T-helper 17 cell (primary cell): ENCODE measurements at places on chromosomes 1 and 21.

DNA sequence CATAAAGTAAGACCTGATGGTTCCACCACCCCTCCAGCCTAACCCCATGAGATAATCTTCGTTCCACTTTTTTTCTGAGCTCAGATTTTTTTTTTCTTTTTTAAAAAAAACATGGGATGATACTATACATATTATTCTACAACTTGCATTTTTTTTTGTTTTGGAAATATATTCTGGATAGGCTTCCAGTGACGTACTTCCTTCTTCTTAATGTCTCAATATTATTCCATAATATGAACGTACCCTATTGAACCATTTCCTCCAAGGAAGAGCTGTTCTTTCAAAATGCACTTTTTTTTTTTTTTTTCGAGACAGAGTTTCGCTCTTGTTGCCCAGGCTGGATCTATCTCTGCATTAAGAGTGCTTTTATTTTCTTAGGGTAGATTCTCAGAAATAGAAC lies 1.5 kb downstream of the EDEM3 start:
- no peak for DNase-seq

DNA sequence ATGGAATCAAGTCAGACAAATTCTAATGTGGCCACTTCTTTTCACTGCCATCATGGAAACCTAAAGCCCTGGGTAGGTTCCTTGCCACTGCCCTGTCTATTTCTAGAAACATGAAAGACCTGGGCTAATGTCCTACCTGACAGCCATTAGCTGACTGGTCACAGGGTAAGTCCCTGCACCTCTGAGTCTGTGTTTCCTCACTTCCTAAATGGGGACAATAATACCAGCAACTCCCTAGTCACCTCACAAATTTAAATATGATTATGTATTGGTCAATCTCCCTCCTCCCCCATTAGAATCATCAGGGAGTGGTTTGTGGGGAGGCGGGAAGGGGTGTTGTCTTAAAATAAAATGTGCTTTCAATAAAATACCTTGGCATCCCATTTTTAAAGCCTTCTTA lies 2.2 kb downstream of the CREG1 start:
- no peak for DNase-seq

GRCh38 chr1:46194641-46195193 lies 3.5 kb downstream of the POMGNT1 start:
- DNase-seq: no peak

DNA sequence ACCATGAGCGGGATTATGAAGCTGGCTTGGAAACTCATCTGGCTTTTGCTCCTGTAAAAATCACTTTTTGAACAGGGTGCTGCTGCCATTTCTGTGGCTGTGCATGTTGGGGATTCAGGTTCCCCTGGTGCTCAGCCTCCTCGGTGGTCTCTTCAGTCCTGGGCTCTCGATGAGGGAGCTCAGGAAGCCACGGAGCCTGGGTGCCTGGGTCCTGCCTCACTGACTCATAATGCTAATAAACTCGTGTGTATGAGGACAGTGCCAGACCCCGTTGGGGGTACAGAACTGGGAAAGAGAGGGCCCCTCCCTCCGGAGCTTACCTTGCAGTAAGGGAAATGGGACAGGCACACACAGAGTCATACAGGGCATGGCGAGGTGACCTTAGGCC lies 5.8 kb downstream of the COQ8A start:
- DNase-seq: no peak

GRCh38 chr1:64956010-64956640 lies 10.2 kb downstream of the JAK1 start:
- DNase-seq: no peak

DNA sequence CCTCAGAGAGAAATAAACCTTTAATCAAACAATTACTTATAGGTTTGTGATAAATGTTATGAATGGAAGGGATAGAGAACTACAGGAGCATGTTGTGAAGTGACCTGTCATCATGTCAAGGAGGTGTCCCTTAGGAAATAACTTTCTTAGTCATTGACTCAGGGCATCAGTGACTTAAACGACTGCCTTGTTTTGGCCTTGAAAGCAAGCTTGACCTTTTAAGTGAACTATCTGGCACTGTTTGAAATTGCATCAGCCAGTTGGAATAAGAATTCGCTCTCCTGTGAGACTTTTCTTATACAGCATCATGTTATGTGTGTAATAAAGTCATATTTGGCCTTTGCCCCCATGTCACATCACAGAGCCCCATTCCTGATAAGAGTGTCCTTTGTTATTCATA lies 30.9 kb downstream of the LRRC8B start:
- DNase-seq: no peak

DNA sequence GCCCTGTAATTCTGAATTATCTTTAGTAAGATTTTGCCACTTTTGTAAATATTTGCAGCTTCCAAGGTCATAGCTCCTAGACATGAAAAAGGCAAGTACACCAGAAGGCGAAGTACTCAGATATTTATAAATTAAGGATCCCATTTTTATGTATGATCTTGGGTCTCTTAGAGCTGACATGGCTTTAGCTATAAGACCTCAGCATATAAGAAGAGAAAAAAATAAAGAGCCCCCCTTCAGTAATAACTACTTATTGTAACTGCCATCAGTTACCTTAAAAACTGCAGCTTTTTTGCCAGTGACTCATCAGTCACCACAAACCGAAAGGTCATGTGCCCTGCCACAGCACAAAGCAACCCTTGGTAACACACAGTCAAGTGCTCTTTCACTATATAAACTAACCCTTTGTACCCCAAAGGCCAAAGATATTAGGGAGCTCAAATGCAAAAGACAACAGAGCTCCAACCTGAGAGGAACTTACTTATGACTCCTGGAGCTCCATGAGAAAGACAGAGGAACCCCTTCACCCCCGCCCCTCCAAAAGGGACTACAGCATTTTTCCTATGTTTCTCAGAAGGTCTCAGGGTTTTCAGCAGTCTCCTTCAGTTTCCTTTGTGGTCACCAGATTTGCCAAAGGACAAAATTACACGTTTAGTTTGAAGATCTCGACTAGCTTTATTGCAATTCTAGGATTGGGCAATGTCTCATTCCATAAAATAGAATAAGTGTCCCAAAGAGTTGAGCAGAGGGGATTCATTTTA lies 219.8 kb upstream of the DUSP10 start:
- no peak for DNase-seq

DNA sequence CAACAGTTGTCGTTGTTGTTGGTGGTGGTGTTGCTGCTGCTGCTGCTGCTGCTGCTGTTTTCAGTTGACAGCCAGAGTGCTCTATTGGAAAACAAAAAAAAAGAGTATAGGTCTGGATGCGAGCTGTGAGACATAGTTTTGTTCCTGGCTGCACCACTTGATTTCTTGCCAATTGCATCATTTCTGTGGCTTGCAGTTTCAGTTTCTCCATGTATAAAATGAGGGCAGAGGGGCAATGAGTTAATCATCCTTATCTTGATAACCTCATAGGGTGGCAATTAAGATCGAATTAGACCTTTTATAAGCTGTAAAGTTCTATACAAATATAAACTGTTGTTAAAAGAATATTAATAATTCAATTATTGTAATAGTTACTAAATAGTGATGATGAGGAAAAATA lies 156.7 kb downstream of the DMRTA2 start:
- no peak for DNase-seq

DNA sequence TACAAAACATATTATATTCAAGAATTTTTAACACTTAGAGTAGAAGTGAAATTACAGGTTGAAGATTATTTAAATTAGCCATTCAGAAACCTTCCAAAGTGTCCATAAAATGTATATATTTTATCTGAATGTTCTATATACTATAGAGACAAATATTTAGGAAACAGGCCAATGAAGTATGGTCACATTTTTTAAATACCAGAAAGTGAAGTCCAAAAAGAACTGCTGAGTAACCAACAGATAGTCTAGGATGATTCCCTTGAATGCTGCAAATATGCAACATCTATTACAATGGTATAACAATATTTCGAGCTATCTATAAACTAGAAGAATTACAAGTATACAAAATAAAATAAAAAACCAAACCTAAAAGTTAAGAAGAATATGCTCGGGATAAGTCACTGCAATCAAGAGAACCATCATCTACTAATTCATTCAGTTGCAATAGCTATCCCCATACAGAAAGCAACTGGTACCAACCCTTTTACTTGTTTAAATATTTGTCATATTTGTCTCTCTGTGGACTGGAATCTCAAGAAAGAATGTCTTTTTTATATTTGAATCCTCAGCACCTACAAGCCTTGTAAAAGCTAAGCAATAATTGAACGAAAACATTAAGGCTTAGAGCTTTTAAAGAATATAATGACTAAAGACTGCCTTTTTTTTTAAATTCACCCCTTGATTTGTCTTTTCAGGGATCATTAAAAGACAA lies 8.1 kb downstream of the ODF2L start:
- DNase-seq: no peak

GRCh38 chr1:153791648-153792253 lies 16.5 kb downstream of the SLC27A3 start:
- no peak for DNase-seq

GRCh38 chr1:19353596-19353995 lies 41.5 kb downstream of the SLC66A1 start:
- no peak for DNase-seq

GRCh38 chr1:1035291-1035943 lies 15.5 kb downstream of the AGRN start:
- DNase-seq: no peak

- no peak for DNase-seq
Measured at GRCh38 chr1:51070011-51070410, 32.0 kb upstream of the C1orf185 start.

GRCh38 chr1:84757301-84757700 lies 67.0 kb upstream of the SSX2IP start:
- DNase-seq: no peak

GRCh38 chr1:24769656-24770651 lies 24.7 kb downstream of the CLIC4 start:
- no peak for DNase-seq

GRCh38 chr1:220342853-220343252 lies 70.6 kb upstream of the RAB3GAP2 start:
- no peak for DNase-seq

GRCh38 chr21:31659286-31659535 lies 282 bp upstream of the SOD1 start:
- DNase-seq: no peak

- DNase-seq: no peak
Measured at GRCh38 chr1:113940365-113941244, 11.5 kb downstream of the HIPK1 start.

- no peak for DNase-seq
Measured at GRCh38 chr1:217109928-217110327, 386.7 kb upstream of the ESRRG start.

GRCh38 chr1:233655301-233655740 lies 41.4 kb downstream of the KCNK1 start:
- DNase-seq: no peak

DNA sequence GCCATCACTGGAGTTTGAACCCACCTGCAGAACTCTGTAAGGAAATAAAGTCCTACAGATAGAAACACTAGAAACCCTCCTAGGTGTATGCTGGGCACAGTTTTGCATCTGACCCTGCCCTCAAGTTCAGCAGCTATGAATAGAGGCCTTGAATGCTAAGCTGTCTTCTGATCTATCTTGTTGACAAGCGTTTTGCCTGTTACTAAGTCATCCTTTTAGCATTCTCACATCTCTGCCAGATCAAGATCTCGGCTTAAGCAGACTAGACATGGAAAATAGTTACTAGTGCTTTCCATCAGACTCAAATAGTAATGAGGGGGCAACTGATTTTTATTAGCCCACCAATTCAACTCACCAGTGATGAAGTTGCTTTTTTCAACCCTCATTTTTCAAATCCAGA lies 10.5 kb downstream of the TBX15 start:
- no peak for DNase-seq

- no peak for DNase-seq
Measured at GRCh38 chr1:10181154-10181553, 29.2 kb upstream of the KIF1B start.

DNA sequence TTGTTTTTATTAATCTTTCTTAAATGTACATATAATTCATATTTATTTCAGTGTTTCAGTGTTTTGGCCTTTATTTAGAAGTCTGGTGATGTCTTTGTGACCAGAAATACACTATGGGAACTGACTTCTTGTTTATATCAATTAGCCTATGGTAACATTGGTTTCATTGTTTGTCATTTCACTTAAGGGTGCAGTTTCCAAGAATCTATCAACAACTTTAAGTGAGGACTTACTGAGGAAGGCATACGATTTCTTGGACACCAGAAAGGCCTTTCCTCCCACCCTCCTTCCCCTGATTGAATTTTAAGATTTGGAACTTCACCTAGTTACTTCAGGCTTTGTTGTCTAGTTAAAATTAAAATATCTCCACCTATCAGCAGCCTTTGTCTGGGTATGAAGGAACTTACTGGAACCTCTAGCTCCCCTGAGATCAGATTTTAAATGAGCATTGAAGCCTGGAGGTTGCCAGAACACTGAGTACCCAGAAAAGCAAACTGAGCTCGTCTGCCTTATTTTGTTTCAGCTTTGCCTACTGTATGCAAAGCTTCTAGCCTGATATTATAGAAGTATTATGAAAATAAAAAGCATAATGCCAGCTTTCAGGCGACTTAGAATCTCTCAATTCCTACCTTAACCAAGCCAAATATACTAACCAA lies 34.2 kb downstream of the HLCS start:
- no peak for DNase-seq

- peak; percentile 36 for DNase-seq
Measured at GRCh38 chr1:31587720-31588423, 11.6 kb downstream of the TINAGL1 start.

DNA sequence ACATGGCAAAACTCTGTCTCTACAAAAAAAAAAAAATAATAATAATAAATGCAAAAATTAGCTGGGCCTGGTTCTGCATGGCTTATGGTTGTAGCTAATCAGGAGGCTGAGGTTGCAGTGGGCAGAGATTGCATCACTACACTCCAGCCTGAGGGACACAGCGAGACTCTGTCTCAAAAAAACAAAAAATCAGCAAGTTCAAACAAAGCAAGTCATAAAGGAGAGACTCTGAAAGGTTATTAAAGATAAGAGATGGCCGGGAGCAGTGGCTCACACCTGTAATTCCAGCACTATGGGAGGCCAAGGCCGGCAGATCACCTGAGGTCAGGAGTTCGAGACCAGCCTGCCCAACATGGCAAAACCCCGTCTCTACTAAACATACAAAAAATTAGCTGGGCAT lies 28.8 kb downstream of the COP1 start:
- no peak for DNase-seq

- DNase-seq: no peak
Measured at GRCh38 chr1:156700736-156701531, 4.4 kb downstream of the CRABP2 start.

DNA sequence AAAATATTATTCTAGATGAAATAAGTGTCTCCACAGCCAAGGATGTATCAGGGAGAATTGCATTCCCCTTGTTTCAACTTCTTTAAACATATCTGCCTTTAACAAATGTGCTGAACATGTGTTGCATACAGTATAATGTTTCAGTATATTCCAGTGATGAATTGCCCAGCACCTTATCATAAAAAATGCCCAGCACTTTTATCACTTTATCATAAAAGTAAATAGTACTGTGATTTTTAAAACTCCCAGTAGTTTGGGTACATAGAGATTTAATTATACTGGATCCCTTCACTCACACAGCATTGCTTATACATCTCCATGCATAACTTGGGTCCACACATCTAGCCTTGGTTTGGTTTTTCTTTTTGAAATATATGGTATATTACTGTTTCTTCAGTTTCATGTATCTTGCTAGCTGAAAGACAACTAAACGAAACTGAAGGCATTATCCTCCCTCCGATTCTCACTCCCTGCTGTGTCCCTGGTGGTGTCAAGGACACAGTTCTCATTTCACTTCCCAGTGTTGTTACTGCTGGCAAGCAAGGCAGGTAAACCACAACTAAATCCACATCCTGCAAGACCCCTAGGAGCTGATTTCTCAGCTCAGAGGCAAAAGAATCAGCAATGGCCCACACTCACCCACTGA lies 118.2 kb upstream of the SLC44A3 start:
- DNase-seq: no peak

GRCh38 chr1:156497743-156498431 lies 2.7 kb downstream of the MEF2D start:
- no peak for DNase-seq
